ENCODE measurements at places on chromosomes 6 and 20.

GRCh38 chr20:62454904-62455636 lies 20.7 kb downstream of the GATA5 start:
- no peak for DNase-seq

DNA sequence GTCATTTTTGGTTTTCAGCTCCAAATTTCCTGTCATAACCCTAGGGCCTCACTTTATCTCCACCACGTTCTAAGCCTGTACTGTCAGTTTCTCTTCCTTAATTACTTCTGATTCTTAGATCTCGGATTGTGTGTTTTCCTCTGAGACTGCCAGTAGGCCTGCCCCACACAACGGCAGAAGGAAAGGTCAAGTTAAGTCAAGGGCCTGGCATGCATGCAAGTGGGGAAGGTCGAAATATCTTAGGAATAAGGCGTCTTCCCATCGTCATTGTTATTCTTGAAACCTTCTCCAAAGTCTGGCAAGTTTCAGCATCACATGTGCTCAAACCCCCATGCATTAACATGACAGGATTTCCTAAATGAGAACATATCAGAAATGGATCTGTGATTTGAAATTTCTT lies 203.5 kb upstream of the TSHZ2 start:
- no peak for DNase-seq

DNA sequence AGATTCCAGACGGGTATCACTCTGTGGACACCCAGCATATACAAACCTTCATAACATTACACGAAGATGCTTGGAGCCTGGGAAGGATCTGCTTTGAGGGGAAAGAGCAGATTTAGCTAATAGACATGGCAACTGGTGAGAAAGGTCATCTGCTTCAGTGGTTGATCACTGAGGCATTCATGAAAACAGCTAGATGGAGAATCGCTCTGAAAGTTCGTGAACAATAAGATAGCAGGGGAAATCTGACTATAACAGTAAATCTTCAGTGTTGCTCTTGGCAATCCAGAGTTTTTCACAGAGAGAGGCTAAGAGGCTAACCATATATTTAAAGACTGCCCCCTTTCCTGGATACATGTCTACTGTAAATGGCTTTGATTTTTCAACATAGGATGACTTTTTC lies 245.3 kb downstream of the FARS2 start:
- DNase-seq: no peak

GRCh38 chr6:164243012-164243610 lies 828.6 kb downstream of the QKI start:
- DNase-seq: no peak

GRCh38 chr6:72504406-72504805 lies 117.5 kb upstream of the KCNQ5 start:
- no peak for DNase-seq

GRCh38 chr6:116165596-116165995 lies 39.7 kb upstream of the COL10A1 start:
- DNase-seq: no peak

- DNase-seq: no peak
Observed at GRCh38 chr6:158707120-158707820, 57.4 kb downstream of the SYTL3 start.

DNA sequence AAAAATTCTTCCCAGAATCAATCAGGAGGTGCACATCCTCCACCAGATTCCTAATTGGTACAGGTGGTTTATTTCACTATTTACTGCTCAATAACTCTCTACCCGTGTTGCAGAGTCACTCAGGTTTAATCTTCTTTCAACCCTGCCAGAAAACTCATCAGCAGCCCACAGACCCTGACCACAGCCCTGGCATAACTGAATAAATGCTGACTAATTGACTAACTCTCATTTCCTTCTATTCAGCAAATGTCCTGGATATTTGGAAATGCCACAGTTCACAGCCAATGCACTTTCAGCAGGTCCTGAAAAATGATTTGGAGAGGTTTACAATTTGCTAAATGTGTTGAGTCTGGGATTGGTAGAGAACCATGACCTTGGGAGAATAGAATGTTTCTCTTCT lies 62.3 kb downstream of the TRMT6 start:
- no peak for DNase-seq
